NCI-H526 treated with DMSO at 0.1 percent for 48 hours (cell line): ENCODE measurements at places on chromosomes 3 and 15.

GRCh38 chr3:31772758-31773473, 208.1 kb downstream of the OSBPL10 start:
- DNase-seq: no peak

GRCh38 chr3:9659849-9660248, 10.5 kb downstream of the MTMR14 start:
- no peak for DNase-seq

GRCh38 chr3:145953316-145953715, 207.7 kb downstream of the PLOD2 start:
- no peak for DNase-seq

GRCh38 chr3:153442799-153443487, 280.9 kb downstream of the RAP2B start:
- DNase-seq: no peak

- no peak for DNase-seq
Measured at GRCh38 chr3:119664850-119665379, 4.5 kb upstream of the POPDC2 start.

DNA sequence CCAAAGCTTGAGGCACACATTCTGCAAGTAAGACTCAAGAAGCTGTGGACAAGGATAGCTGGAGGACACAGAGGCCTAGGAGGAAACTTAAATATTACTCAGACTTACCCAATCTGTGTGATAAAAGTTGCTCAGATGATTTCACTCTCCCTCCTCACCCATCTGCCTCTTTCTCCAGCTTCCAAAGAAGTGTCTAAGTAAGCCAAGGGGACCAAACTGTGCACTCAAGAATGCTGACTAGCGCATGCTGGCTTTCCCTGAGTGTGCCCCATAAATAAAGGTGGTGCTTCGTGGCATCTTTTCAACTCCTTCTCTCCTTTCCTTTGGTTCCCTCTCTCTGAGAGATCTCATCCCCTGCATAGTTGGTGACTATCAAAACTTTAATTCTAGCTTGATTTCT, 211.0 kb upstream of the LMCD1 start:
- DNase-seq: no peak

- no peak for DNase-seq
Measured at GRCh38 chr3:183131186-183131725, 31.3 kb downstream of the LAMP3 start.

DNA sequence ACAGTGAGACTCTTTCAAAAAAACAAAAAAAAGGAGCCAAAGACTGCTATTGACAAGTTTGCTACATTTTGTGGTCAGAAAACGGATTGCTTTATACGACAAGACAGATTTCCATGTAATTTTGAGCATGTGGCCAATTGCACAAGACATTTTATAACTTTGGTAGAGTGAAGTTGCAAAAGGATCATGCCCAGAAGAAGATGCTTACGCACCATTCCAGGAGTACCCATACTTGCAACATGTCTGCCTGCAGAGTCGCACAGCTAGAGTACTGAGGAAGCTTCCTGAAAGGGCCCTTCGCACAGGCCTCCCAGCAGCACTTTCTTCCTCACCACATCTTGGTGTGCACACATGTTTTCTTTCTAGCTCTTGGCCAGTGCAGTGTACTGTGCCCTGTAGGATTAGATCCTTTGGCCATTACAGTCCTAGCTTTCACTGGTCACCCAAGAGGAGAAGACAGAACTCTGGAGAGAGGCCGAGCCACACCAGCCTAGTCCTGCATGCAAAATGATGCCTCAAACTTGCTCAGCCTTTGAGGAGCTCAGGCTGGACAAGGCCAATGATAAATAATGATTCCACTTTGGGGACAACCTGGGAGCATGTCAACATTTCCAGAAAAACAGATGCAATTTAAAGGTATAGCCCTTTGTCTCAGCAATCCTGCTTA, 11.7 kb downstream of the CHDH start:
- DNase-seq: no peak

GRCh38 chr3:55017876-55018275, 90.0 kb upstream of the LRTM1 start:
- DNase-seq: no peak

DNA sequence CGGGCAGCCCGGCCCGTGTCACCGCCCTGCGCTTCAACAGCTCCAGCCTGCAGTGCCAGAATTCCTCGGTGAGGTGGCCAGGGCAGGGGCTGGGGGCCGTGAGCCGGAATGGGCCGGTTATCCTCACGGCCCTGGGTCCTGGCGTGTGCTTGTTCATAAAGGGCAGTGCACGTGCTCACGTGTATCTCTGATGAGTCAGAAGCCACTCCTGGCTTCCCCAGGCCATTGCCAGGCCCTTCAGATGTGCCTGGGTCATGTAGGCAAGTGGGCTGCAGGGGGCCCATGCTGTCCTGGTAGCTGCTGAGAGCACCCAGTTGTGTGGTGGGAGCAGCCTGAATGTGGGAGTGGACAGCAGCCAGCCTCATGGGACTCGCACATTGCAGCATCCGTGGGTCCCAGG, 29.2 kb downstream of the PLXNA1 start:
- no peak for DNase-seq

- no peak for DNase-seq
Measured at GRCh38 chr3:29128001-29128400, 152.9 kb upstream of the RBMS3 start.

DNA sequence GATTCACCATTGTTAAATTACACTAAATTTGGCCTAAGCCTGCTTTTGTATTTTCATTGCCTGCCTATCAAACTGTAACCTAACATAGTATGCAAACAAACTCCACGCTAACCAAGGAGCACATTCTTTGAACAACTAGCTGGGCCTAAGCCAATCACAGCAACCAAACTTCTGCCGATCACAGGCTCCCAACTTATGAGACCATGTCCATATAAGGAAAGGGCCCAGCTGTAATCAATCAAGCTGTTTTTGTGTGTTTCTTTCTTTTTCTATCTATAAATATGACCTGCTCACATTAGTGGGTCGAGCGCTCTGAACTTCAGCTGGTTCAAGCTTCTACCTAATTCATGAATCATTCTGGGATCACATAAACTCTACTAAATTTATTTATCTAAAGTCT, 473.6 kb downstream of the SI start:
- DNase-seq: no peak

DNA sequence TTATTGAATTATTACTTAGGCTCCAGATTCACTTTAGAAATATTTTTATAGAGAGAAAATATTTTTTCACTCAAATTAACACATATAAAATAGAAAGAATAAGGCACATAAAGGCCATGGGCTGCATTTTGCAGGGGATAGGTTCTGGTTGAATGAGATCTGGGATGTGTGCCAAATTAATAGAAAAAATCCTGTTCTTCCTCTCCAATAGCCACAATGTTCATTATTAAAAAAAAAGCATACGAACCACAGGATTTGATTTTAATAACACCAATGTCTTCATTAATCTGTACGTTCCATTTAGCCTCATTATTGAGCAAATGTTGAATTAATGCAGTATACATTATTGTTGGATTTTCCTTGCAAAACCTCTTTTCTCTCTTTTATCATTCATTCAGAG, 622.8 kb upstream of the AGTR1 start:
- no peak for DNase-seq

DNA sequence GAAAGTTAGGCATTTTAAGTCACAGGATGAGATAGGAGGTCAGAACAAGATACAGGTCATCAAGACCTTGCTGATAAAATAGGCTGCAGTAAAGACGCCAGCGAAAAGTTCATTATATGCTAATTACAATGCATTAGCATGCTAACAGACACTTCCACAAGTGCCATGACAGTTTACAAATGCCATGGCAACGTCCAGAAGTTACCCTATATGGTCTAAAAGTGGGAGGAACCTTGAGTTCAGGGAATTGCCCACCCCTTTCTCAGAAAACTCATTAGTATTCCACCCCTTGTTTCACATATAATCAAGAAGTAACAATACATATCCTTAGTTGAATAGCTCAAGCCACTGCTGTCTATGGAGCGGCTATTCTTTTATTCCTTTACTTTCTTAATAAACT, 92.7 kb upstream of the PLXND1 start:
- no peak for DNase-seq

- no peak for DNase-seq
Measured at GRCh38 chr15:47397655-47398054, 319.6 kb upstream of the SEMA6D start.

GRCh38 chr3:30578479-30578878, 27.9 kb upstream of the TGFBR2 start:
- no peak for DNase-seq

DNA sequence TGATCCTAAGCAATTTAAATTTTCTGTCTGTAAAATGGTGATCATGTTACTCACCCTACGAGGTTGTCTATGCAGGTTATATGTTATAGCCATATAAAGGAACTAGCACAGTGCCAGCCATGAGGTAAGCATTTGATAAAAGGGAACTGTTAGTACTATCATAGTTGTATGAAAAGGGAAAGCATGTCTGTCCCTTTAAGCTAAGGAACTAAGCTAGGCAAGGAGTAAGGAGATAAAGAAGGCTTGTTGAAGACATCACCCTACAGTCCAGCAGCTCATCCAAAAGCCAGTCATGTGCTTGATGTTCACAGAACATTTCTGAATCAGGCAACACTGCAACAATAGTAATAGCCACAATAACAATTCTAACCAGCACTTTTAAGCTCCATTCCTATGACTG, 243.9 kb downstream of the ZBTB20 start:
- no peak for DNase-seq

DNA sequence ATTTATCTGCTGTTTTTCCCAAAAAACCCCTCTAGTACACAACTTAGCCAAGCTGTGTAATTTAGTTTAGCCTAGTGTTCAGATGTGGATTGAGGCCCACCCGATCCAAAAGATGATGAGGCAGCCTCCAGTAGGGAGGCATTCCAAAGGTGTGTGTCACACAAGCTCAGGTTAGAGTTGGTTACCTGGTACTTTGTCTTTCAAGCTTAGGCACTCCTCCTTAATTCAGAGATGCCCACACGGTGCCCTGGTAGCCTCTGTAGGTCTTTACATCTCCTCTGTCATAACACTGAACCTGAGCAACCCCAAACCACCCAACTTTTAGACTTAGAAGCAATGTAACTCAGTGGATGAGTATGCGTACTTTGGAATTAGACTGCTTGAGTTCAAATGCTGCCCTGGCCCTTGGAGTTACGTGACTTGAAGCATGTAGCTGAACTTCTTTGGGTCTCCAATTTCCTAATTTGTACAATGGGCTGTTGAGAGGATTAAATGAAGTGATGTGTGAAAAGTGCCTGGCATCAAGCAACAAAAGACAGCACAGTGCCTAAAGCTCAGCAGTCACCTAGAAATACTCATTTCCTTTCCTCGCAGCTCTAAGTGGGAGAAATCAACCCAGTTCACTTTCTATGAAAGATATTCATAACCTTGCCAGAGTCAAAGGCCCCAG, 284.6 kb upstream of the RARB start:
- DNase-seq: no peak

DNA sequence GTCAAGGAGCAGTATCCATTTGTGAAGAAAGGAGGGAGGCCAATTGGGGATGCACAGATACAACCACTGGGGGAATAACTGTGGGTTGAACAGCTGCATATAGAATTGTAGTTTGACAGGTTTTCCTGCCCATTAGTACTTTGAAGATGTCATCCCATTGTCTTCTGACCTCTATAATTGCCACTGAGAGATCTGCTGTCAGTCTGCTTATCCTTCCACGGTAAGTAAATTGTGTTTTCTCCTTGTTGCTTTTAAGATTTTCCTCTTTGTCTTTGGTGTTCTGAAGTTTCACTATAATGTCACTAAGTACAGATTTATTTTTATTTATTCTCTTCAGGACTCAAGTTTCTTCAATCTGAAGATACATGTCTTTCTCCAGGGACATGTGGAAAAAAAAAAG, 56.6 kb downstream of the MOBP start:
- DNase-seq: no peak

DNA sequence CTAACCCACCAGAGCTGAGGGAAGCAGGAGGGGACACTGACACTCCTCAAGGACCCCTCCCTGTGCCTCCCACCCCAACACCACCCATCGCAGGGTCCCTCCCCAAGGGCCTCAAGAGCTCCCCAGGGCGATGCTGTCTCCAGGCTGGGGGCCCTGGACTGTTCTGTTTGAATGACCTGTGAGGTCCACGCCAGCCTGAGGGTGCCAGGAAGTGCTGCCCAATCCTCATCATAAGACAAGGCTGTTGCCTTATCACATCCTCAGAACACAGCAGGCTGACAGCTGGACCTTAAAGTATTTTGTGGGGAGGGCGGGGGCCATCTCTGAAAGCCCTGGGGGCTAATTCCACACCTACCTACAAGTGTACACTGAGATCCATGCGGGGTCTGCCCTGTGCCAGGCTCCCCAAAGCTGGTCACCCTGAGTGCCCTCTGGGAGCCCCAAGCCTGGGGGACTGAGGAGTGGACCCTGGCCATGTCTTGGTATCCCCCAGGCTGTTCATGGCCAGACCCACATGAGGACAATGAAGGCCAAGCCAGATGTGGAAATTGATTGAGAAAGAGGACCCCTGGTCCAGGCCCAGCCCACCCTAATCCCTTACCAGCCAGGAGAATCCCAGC, 23.8 kb upstream of the GOLGA6C start:
- no peak for DNase-seq

DNA sequence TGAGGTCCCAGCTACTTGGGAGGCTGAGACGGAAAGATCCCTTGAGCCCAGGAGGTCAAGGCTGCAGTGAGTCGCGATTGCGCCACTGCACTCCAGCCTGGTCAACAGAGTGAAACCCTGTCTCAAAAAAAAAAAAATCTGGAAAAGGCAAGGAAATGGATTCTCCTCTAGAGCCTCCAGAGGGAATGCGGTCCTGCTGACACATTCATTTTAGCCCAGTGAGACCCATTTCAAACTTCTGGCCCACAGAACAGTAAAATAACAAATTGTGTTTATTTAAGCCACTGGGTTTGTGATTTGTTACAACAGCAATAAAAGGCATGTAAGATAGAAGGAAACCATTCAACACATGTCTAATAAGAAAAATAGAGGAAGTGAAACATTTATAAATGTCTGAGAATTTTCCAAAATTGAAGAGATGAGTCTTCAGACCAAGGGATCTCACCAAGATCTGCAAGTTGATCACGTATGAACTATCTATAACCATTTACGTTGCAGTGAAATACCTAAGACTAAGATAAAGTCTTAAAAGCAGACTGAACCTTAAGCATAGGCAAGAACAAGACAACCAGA, at the start of gene HTR3E:
Gene HTR3E (plus strand): TSS at position 254 of the 573 bp plus-strand sequence. CDS start 466 bp downstream, outside the sequence.
- DNase-seq: no peak

DNA sequence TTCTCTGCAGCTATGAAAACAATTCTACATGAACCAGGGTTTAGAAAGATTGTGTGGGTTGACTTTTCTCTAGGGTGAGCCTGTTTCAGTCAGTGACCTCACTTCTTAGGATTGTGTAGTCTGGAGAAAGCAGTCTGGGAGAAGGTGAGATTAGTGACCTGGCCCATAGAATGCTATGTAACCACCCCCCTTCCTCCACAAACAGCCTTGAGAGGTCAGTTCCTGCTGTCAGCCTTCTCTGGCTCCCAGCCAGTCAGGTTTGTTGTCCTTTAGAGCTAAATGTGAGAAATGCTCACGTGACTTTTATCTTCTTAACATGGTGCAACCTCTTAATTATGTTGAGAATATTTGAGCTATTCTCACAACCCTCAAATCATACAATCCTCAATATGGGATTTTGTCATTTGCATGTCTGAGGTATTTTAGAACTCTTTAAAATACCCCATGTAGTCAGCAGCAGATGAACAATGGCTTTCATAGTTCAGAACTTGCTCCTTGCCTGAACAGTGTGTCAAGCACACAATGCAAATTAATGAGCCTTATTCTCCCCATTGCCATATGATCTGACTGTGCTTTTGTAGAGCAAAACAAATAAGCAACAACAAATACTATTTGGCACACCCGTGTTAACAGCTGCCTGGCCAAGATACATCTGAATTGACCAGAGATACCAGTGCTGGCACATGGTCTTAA, 311.6 kb downstream of the CNTN6 start:
- peak; percentile 41 for DNase-seq
